ENCODE measurements at places on chromosomes 2 and 18.

- no peak overlapping the region for H3K27ac ChIP-seq
- H3K4me1 ChIP-seq: no peaks in the 10 kb centered on the region
- no peak for DNase-seq
- H3K36me3 ChIP-seq: no peaks in the 10 kb centered on the region
- no peak overlapping the region for H3K4me3 ChIP-seq
These were observed 223.9 kb upstream of the SESTD1 start for GRCh38 chr2:179488563-179488962.

- no peaks in the 10 kb centered on the region for H3K27me3 ChIP-seq
- no peaks in the 10 kb centered on the region for H3K36me3 ChIP-seq
- no peak overlapping the region for H3K4me3 ChIP-seq
- peak; percentile 38 for DNase-seq
- H3K27ac ChIP-seq: no peak overlapping the region
These were observed 25.5 kb downstream of the B4GALT6 start for GRCh38 chr18:31658670-31659575.

- peaks cover 3% of the 10 kb centered on the region for H3K27me3 ChIP-seq
- DNase-seq: peak; percentile 66
- H3K27ac ChIP-seq: no peak overlapping the region
- no peaks in the 10 kb centered on the region for H3K36me3 ChIP-seq
- no peak overlapping the region for H3K4me3 ChIP-seq
These were observed 99.3 kb downstream of the BIN1 start for GRCh38 chr2:127007652-127008051.

DNA sequence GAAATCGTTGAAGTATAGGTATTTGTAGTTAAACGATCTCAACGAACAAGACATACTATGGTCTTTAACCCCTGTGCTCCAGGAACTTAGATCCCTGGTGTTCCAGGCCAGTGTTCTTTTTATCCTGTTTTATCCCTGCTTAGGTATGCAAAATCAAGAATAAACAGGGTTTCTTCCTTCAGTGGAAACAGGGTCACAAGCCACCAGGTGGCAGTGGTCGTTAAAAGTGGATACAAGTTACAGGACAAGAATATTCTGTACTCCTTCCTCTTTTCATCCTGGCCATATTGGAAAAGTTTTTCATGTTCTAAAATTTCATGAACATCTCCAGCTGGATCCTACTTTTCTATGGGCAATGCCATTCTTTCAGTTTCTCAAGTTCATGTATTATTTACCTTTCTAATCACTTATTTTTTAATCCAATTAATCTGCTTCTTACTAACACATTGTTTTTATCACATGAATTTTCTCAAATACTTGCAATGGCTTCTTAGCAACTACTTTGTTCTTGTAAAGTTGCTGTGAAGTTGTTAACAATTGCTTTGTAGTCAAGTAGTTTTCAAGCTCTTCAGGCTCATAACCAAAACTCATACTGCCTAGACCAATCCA lies 16.4 kb upstream of the HNMT start:
- peaks cover 3% of the 10 kb centered on the region for H3K4me1 ChIP-seq
- H3K4me3 ChIP-seq: no peak overlapping the region
- peak; percentile 47 for DNase-seq
- H3K27me3 ChIP-seq: peaks cover 3% of the 10 kb centered on the region
- H3K27ac ChIP-seq: no peak overlapping the region
